GM04504 (cell line): ENCODE measurements at places on chromosomes 16 and 17.

DNA sequence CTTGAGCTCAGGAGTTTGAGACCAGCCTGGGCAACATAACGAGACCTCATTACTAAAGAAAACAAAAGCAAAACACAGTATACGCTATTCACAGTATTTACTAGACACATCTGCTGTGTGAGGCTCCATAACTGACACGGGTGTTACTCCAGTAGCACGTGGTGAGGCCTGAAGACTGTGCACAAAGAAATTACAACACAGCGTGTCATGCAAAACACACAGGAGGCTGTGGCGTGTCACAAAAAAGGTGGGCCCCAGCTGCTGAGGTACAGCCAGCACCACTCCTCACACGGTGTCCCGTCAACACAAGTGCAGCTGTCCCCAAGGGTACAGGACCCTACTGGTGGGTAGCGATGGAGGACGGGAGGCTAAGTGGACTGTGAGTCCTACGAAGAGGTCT, 2.7 kb downstream of the CYBC1 start:
- no peak for DNase-seq

DNA sequence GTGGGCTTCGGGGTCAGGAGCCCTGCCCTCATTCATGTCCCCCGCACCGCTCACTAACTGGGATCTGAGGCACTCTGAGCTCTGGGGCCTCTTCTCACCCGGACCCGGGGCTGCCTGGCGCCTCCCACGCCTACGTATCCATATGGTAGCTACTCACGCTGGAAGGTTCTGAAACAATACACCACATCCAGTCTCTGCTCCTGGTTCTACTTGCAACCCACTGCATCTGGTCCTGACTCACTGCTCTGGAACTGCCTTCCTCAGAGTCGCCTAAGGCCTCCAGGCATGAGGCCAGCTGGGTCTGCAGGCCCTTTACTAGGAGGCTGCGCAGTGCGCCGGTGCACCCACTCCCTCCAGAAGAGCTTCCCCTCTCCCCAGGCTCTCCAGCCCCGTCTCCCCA, 18.1 kb downstream of the USP36 start:
- peak; percentile 69 for DNase-seq

DNA sequence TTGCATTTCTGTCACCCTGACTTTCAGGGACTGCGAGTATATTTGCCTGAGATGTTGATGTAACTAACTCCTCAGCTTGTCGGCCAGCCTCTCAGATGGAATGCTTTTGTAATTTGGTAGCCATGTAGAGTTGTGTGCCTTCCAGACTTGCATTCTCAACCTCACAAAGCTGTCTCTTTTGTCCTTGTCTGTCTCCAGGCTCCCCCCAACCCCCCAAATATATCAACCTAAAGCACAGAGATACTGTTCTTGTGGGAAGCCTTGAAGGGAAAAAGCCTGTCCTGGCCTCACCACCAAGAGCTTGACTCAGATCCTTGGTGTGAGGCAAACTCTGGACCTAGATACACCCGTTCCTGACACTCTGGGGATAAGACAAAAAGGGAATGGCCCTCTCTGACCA, 18.4 kb downstream of the SAP30BP start:
- no peak for DNase-seq

- no peak for DNase-seq
Measured at GRCh38 chr16:72195609-72196008, 23.7 kb upstream of the PMFBP1 start.

- DNase-seq: no peak
Measured at GRCh38 chr17:77027271-77027889, 113.4 kb upstream of the SEC14L1 start.

DNA sequence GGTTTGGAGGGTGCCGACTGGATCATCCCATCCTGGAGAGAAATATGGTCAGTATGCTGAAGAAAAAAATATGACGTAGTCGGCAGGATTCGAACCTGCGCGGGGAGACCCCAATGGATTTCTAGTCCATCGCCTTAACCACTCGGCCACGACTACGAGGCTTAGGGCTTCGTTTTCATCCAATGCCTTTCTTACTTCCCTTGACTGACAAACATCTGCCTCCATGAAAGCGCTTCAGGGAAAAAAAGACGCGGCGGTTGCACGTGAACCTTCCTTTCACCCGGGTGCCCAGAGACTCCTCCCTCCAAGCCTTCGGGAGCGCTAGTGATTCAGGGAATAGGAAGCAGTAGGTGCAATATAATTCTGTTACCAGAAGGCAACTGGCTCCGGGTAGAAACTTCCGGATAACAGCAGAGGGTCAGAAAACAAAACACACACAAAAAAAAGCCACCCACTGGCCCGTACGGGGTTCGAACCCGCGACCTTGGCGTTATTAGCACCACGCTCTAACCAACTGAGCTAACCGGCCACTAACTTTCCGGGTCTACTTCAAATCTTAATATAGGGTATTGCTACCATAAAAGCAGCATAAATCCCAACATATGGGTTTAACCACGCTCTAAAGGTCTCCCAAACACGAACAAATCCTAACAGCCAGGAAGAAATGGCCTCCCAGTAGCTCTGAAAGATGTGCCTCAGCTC, 16.3 kb upstream of the AURKB start:
- peak; percentile 87 for DNase-seq

DNA sequence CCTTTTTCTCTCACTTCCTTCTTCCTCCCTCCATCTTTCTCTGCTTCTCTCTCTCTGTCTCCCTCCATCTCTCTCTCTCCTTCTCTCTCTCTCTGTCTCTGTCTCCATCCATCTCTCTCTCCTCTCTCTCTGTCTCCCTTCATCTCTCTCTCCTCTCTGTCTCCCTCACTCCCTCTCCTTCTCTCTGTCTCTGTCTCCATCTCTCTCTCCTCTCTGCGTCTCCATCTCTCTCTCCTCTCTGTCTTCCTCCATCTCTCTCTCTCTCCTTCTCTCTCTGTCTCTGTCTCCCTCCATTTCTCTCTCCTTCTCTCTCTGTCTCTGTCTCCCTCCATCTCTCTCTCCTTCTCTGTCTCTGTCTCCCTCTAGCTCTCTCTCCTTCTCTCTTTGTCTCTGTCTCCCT, 194.1 kb downstream of the GSG1L start:
- no peak for DNase-seq

DNA sequence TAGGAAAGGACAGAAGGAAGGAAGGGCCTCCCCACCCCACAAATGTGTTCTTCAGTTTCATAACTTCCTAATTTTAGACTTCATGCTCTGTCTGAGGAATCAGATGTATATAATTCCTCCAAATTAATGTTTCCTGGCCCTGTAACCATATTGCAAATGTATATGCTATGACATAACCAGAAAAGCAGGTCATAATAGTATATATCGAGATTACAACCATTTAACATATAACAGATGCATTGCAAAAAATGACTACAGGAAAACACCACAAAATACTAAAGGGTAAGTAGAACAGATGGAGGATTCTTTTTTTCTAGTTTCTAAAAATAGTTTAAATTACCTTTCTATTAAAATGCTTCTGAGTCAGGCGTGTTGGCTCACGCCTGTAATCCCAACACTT, 3.1 kb upstream of the EXOC7 start:
- no peak for DNase-seq

GRCh38 chr17:44906010-44906646, 6.9 kb upstream of the EFTUD2 start:
- DNase-seq: peak; percentile 90
